ENCODE measurements at places on chromosomes 2 and 18. TPM values are rescaled to one million over a fixed set of nuclear protein-coding genes. Genes with fewer than 3 reads are reported as not detected.

DNA sequence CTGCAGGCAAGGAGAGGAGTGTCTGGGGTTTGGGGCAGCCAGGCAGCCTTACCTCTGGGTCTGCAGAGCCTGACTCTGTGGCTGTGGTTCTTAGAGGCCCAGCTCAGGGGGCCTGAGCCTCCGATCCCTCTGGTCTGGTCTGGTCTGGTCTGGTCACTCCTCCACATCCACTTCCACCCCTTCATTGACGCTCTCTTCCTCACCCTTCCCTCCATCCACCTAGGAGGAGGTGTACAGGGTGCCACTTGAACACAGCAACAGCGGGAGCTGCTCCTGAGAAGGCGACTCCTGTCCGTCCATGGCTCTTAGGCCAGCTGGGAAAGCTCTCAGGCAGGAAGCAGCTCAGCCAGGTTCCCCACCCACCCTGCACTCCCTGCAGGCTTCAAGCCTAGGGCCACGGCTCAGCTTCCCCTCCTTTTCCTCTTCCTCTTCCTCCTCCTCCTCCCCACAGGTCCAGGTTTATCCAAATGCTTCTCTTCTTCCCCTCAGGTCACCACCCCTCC, 16.9 kb downstream of the GPR55 start:
- DNase-seq, result no peak

DNA sequence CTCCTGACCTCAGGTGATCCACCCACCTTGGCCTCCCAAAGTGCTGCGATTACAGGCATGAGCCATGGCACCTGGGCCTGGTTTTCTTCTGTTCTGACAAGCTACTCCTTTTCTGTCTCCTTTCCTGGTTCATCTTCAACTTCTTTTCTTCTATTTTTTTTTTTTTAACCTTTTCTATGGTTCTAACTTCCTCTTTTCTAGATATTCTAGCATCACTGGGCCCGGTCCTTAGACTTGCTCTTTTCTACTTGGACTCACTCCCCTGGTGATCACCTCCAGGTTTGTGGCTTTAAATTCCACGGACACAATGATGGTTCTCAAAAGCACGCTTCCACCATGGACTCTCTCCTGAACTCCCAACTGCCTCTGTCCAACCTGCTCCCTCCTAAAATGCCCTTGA, 2.0 kb downstream of the EIF2AK2 start:
- DNase-seq, result no peak

- DNase-seq, result no peak
Measured at GRCh38 chr18:13218368-13218991, at the start of gene LDLRAD4. Gene LDLRAD4, plus strand, starts transcription at chr18:13218760.

- no peak for DNase-seq
Measured at GRCh38 chr2:152508446-152508845, 173.5 kb downstream of the FMNL2 start.

DNA sequence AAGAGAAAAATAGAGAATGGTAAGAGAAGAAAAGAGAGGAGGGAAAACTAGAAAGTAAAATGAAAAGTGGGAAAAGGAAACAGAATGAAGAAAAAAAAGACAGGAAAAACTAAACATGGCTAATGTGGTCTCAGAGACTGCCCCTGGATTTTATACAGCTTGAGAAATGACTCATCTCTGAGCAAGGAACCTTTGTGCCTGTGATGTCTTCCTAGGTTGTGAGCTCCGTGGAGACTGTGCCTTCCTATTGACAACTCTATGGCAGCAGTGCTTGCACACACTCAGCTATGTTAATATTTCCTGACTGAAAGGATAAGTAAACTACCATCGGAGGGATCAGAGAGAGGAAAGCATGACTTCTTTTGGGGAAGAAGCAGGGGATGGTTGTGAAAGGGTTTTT, 203.8 kb downstream of the RDH14 start:
- no peak for DNase-seq

- DNase-seq, result no peak
Measured at GRCh38 chr2:128530025-128530573, 211.4 kb upstream of the HS6ST1 start.

GRCh38 chr2:49959961-49960553, 805.7 kb upstream of the FSHR start:
- no peak for DNase-seq

GRCh38 chr2:74863802-74864248, 29.9 kb downstream of the HK2 start:
- DNase-seq, result no peak

- no peak for DNase-seq
Measured at GRCh38 chr18:22865354-22866116, 67.6 kb upstream of the RBBP8 start.

DNA sequence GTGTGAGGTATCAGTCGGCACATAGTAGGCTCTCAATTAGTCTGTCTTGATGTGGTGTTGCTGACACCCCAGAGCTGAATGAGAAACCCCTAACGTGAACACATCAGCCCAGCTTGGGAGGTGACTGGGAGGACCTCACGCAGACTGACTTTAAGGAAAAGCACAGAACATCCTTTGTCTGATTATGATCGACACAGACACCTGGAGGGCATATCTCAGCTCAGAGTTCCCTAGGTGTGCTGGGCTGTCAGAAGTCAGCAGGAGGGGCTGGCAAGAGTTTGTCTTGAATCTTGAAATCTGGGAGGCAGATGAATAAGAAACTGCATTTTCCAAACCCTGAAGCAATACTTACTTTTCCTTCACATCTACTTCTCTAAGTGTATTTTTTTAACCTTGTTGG, 16.8 kb upstream of the MYCN start:
- no peak for DNase-seq

- no peak for DNase-seq
Measured at GRCh38 chr2:68741805-68742306, 7.2 kb downstream of the ARHGAP25 start.

DNA sequence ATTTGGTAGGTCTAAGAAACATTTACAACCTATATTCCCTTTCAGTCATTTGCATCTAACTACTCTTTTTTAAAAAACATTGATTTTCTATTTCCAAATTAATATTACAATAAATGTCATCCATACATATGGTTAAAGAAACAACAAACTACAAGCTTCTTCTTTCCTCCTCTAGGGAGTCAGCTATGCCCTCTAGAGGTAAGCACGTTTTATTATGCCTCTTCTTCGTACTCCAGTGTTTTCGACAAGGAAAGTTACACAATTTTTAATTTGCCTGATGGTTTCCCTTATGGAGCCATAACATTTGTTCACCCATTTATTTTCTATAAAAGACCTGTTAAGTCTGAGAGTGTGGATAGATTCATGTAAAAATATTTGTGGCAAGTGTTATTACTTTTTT, 183.4 kb upstream of the CDH7 start:
- DNase-seq, result no peak

GRCh38 chr2:28457237-28457636, 38.6 kb upstream of the PLB1 start:
- no peak for DNase-seq

DNA sequence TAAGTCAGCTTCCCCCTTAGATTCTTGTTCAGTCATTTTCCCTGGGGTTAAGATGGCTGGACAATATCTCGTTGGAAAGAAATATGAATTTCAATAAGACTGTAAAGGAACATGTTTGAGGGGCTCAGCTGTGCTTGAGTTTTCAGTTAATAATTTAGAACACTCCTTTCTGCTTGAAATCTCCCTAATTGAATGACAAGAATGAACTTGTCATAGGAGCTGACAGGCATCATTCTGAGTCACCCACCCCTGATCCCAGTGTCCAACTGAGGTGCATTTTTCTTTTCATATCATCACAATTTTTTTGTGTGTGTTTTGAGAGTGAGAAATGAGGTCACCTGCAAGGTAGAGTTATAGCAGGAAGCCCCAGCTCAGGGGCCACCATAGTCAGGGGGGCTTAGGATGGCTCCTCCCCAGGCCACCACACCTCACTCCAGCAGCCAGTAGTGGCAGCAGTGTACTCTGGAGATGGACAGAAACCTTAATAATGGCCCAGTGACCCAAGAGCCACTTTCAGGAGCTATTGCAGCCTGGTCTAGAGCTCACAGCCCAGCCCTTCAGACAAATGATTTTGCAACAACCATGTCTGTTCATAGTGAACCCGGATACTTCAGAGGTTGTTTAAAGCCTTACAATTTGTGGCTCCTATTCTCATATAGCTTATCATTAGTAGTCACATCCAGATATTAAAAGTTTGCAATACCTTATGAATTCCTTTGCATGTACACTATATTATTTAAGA, 174.5 kb downstream of the MAIP1 start:
- DNase-seq, result no peak

EFR3B gene
- total RNA-seq, result 0.33 TPM

DCAF17 gene
- 14.7 TPM for total RNA-seq

CRYBA2 gene
- total RNA-seq, result 0.14 TPM

LAMA1 gene
- 0.71 TPM for total RNA-seq

All from thymus (tissue), 14 donors.